ENCODE measurements at places on chromosomes 12 and 14. TPM values are rescaled to one million over a fixed set of nuclear protein-coding genes. Genes with fewer than 3 reads are reported as not detected.
A peak's percentile ranks its signal among the peaks of the same experiment; 100 is the strongest.

The RASSF3 gene
- total RNA-seq: 205 TPM

DNA sequence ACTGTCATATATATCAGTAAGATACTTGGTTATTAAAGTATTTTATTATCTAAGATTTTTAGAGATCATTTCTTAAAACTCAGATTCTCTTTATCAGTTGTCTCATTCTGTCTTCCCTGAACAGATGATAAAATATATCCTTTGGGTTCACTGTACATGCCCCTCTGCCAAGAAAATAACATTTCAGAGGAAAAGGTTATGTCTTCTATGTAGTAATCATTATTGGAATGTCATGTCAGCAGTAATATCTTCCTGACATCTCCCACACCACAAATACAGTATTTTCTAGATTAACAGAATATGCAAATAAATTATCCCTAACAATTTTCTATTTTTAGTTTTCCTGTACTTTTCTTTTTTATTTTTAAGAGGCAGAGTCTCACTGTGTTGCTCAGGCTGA is 26.0 kb downstream of the BTBD7 start:
- DNase-seq: no peak

The KCNH3 gene
- not detected for total RNA-seq

GRCh38 chr12:119825262-119825661 is 51.9 kb downstream of the CIT start:
- no peak for DNase-seq

DNA sequence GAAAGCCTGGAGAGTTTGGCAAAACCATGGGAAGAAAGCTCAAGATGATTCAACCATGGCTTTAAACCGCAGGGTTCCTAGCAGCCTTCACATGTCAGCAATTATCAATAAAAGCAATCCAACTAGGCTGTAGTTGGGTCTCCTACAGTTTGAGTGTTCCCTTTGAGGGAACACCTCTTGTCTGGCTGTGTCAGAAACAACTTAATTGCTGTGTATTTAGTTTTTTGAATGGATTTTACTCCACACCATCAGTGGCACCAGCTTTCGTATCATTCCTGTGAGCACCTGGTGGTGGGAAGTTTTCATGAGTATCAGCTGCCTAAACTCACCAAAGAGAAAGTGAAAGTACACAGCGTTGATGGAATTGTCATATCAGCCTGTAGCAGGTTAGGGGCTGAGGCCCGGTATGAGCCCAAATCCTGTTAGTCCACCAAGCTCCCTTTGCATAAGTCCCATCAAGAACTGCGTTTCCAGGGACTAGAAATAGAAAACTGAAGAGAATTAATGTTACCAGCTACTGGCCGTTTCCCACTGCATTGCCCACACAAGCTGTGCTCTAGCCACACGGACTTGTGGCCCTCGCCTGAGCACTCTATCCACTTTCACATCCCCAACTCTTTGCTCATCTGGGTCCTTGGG is 10.9 kb upstream of the IL26 start:
- DNase-seq: no peak

DNA sequence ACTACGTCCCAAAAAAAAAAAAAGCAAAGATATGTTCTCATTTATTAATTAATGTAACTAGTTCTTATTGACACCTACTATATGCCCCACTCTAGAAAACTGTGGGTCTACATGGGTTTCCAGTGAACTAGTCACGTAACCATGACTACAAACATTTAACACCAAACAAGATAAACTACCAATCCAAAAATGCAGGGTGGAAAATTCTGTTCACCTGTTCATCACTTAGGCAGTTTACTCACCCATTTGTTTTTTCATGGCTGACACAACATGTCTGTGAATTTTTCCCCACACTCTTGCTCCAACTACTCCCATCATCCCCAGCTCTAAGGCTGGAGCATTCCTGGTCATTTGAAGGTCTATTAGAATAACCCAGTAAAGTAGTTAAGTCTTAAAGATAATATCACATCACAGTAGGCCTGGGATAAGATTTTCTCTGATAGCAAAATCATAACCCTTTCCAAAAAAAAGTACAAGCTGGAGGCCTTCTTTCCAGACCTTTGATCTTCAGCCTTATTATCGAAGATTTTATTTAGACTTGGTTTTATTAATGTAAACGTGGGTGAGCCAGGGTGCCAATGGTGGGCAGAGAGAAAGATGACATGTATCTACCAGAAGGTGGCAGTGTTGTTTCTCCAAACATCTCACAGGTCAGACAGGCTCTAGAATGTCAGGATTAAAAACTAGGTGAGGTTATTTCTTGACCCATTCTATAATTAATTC is 61.6 kb upstream of the DAAM1 start:
- DNase-seq: no peak

- peak; percentile 45 for DNase-seq
These were observed 23.0 kb upstream of the BATF start for GRCh38 chr14:75499084-75499875.

The GNB3 gene
- 0.50 TPM for total RNA-seq

The RTN1 gene
- total RNA-seq: 13.6 TPM

- DNase-seq: no peak
These were observed 147.6 kb downstream of the NDUFA12 start for GRCh38 chr12:94855853-94856252.

- no peak for DNase-seq
These were observed 17.2 kb downstream of the RILPL1 start for GRCh38 chr12:123516216-123516780.

- peak; percentile 84 for DNase-seq
These were observed 37.3 kb upstream of the BCL11B start for GRCh38 chr14:99309220-99309766.

The OR4K1 gene
- total RNA-seq: not detected

- DNase-seq: no peak
These were observed 8.2 kb downstream of the GOLT1B start for GRCh38 chr12:21509768-21510167.

DNA sequence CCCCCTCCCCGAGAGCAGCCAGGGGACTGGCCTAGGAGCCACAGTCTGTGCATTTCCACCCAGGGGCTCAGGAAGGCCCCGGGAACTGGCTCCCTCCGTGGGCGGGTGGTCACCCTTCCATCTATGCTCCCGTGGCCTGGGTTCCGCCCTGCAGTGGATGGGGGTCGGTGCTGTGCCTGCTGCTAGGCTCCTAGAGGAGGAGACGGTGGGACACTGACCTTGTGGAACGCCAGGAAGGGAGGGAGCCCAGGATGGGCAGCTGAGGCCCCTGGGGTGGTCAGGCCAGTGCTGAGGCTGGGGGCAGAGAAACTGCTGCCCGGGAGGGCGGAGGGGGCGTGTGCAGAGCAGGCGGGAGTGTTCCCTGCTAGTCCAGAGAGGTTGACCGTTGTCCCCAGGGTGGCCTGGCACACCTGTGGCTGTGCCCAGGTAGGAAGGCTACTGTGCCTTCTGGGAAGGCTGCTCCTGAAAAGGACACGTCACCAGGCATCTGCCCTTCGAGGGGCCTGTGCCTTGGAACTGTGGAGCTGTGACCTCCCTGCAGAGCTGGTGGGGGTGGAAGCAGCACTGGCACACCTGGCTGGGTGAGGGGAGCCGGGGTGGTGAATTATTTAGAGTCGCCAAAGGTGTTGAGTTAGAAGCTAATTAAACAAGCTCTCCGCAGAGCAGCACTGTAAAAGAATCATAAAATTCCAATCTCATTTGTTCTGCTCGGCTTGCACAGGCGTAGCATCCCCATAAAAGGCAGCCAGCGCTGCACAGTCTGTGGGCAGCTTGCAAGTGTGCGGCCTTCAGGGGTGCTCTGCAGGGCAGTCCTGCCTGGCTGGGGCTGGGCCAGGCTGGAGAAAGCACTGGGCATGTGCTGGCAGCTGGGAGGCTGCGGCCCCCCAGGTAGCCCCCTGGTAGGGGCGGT is 145.1 kb downstream of the KIF26A start:
- DNase-seq: no peak

DNA sequence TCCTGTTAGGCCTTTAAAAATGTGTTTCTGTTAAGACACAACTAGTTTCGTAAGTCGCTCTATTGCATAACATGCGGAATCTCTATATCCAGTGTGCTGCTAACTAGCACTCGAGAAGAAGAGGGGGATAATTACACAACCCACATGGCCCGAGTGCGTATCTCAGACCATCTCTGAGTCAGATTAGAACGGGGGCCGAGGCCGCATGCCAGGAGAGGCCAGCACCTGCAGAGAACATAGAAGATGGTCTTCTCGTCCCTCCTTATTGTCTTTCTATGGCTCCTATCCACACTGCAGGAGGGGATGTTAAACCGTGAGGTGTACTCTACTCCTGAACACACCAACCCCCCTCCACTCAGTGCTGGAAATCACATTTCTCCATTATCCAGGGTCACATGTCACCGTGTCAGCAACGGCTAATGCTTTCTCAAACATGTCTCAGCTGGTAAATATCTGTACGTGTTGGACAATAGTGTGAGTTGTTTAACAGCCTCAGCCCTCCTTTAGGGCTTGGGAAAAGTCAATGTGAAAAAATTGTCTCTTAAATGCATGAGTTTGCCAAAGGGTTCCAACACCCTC is 56.3 kb downstream of the CCDC88C start:
- no peak for DNase-seq

DNA sequence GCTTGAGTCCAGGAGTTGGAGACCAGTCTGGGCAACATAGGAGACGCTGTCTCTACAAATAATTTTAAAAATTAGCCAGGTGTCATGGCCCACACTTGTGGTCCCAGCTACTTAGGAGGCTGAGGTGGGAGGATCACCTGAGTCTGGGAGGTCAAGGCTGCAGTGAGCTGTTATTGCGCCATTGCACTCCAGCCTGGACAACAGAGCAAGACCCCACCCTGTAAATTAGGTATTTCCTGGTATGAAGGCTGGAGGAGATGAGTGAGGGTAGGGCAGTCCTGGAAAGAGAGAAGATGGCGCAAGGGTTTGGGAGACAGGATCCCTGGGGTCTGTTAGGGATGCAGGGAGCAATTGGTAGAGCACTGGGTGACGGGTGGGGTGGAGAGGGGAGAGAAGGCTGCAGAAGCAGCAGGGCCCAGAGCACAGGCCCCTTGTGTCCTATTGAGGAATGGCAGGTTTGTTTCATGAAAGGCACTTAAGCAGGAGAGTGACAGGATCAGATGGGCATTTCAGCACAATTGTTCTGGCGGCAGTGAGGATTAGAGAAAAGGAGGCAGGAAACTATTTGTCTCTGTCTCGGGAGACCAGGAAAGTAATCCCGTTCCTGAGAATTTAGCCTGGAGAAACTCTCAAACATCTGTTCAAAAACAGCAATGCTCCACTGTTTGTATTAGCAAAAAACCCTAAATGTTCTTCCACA is 47.2 kb upstream of the KTN1 start:
- DNase-seq: no peak

DNA sequence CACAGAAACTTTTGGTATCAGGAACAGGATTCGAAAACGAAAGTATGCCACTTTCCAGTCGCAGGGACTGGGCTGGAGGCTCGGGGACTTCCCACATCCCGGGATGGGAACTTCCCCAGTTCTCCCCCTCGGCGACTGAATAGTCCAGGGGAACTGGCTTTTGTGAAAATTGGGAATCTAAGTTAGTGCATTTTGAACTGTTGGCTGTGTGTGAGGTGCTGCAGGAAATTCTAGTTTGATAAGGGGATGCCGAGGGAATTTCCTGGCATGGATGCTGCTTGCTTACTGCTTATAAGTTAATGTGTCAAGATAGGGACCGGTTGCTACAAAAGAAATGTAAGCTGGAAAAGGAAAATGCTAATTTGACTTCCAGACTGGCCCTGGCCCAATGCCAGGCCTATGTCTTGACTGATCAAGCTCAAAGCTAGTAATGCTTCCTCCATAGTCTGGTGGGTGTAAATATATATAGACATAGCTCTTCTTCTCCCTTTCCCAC is 73.4 kb upstream of the EIF5 start:
- no peak for DNase-seq

The ANO4 gene
- 0.17 TPM for total RNA-seq

GRCh38 chr14:101624536-101624935 is 63.2 kb downstream of the DIO3 start:
- DNase-seq: peak; percentile 87

DNA sequence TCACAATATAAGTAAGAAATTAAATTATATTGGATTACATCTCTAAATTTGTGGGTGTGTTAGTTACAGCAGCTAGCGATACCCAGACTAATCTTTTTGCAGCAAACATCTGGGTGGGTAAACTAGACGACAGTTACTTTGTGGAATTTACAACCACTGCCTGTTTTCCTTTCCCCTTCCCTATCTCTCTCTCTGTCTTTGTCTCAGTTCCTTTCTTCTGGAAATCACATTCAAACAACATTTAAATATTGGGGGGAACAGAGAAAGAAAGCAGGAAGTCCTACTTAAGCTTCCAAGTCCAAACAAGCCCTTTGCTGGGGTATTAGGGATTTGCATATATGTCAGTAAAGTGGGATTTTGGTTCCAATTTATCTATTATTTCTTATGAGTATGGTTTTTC is 97.6 kb downstream of the WIF1 start:
- no peak for DNase-seq

DNA sequence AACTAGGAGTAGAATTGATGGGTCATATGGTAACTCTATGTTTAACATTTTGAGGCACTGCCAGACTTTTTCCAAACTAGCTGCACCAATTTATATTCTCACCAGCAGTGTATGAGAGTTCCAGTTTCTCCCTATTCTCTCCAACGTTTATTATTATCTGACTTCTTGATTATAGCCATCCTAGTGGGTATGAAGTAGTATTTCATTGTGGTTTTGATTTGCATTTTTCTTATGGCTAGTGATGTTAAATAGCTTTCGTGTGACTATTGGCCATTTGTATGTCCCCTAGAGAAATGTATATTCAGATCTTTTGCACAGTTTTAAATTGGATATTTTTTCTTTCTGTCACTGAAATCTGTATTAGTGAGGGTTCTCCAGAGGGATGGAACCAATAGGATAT is 37.8 kb downstream of the HELB start:
- DNase-seq: no peak

DNA sequence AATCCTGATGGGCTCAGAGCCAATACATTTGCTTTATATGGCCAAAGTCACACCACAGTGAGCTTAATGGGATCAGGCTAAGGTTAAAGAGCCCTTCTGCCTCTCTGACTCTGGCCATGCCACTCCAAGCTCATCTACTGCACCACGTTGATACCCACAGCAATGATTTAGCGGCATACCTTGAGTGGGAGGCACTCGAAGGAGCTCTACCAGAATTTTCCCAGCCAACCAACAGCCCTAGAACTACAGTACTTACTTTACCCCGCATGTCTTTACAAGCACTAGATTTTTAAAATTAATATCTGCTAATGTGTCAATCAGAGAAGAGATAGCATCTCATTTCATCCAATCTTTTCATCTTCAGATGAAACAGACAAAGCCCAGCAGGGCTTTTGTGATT is 300.5 kb downstream of the GRIN2B start:
- DNase-seq: no peak

DNA sequence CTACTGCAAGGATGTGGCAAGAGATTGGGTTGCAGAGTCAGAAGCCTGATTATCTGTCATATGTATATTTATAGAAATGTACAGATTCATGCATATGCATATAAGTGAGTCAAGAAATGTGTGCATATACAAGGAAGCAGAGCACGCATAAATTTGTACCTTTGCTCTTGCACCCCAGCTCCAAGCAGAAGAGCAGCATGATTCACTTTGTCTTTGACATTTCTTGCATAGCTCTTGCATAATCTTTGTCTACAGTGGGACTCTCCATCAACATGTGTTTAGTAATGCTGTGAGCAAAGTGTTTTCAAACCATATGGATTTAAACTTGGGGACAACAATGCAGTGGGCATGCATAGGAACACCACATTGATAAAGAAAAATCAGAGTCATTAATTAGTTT is 330.7 kb upstream of the DCN start:
- no peak for DNase-seq

GRCh38 chr12:124722878-124723277 is 140.8 kb downstream of the SCARB1 start:
- no peak for DNase-seq

The TMPRSS12 gene
- not detected for total RNA-seq

- DNase-seq: no peak
These were observed 25.7 kb downstream of the ANO4 start for GRCh38 chr12:100820314-100820713.

GRCh38 chr14:31208546-31209424 is 1.2 kb upstream of the HECTD1 start:
- DNase-seq: no peak

Data from esophagus muscularis mucosa (tissue), 4 donors.